GM23248 (cell line): ENCODE measurements at places on chromosomes 6 and 20. TPM values are rescaled to one million over a fixed set of nuclear protein-coding genes. Genes with fewer than 3 reads are reported as not detected.

DNA sequence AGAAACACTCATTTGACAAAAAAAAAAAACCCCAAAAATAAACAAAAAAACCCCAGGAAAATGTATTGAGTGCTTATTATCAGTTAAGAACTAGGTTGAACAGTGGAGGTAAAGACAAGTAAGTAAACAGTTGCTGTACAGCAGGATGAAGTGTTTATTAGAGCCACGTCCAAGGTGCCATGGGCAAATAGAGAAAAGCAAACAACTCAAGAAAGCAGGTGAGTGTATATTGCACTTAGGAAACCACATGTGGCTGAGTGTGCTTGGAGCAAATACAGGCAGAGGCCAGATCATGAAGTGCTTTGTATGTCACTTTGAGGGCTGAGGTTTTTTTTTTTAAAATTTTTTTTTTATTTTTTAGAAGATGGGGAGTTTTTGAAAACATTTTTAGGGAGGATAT lies 98.3 kb downstream of the MACROD2 start:
- H3K4me3 ChIP-seq, result no peak overlapping the region
- no peaks in the 10 kb centered on the region for H3K36me3 ChIP-seq
- no peak overlapping the region for H3K27ac ChIP-seq
- no peaks in the 10 kb centered on the region for H3K4me1 ChIP-seq
- H3K27me3 ChIP-seq, result no peaks in the 10 kb centered on the region

GRCh38 chr6:143619824-143620401 lies 57.9 kb upstream of the PHACTR2 start:
- no peaks in the 10 kb centered on the region for H3K36me3 ChIP-seq
- no peaks in the 10 kb centered on the region for H3K27me3 ChIP-seq
- peaks cover 18% of the 10 kb centered on the region for H3K4me1 ChIP-seq

DNA sequence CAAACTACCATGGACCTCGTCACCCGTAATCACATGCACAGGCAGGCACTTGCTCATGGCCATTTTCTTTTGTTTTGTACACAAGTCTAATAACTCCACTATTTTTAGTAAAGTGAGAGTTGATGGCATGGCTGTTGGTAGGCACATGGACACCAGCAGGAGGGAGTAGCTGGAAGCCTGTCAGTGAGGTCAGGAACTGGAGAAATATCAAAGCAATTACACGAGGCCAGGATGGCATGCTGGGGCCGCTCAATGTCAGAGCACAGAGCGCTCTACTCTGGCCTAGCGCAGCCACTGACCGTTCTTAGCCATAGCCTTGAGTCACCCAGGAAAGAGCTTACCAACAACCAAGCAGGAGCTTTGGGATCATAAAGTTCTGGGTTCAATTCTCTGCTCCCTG lies 36.1 kb upstream of the GTSF1L start:
- no peak overlapping the region for H3K27ac ChIP-seq
- H3K36me3 ChIP-seq, result no peaks in the 10 kb centered on the region
- H3K4me3 ChIP-seq, result no peak overlapping the region
- peaks cover 1% of the 10 kb centered on the region; the same call in 1 of the 2 replicates for H3K4me1 ChIP-seq
- no peak for DNase-seq
- H3K27me3 ChIP-seq, result peaks cover 15% of the 10 kb centered on the region; the same call in 1 of the 2 replicates

DNA sequence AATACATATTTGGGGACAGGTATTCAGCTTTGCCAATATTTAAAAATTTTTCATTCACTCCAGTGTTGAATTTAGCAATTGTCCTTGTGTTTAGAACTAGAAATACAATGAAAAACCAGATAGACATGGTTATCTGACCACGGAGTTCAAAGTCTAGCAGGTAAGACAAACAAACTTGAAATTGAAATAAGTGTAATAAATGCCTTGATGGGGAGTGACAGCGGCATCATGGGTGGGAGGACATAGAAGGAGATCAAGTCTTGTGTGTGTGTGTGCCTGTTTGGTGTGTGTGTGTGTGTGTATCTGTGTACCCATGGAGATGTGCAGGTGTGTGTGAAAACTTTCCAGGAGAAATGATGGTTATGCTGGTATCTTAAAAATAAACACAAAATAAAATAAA lies 750.0 kb upstream of the CITED2 start:
- no peak for DNase-seq
- H3K4me3 ChIP-seq, result no peak overlapping the region
- H3K27ac ChIP-seq, result no peak overlapping the region
- no peaks in the 10 kb centered on the region for H3K27me3 ChIP-seq
- no peaks in the 10 kb centered on the region for H3K36me3 ChIP-seq

DNA sequence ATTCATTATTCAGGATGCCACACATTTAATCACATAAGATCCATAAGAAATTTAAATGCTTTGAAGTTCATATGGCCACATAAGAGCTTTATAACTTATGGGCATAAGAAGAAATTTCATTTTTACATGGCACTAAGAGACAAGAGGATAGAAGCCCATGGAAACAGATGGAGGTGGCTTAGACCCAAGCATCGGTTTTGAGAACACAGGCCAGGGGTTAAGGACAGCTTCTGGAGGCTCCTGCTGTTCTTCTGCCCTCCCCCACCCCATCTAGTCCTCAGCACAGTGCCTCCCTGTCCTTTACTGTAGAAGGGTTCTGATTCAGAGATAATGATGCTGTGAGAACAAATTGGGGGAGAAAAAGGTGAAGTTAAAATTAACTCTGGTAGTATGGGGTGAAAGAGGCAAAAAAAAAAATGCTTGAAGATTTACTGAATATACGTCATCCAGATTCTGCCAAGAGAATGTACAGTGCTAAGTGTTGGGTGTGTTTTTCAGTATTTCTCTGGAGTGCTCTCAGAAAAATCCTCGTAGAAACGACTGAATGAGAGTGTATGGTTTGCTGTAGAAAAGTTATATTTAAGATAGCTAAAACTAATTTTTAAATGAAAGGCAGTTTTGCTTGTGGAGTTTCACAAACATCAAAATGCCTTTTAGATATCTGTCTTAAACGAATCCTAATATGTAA lies 539.7 kb downstream of the QKI start:
- H3K4me1 ChIP-seq, result peaks cover 4% of the 10 kb centered on the region; the same call in 1 of the 2 replicates
- DNase-seq, result no peak
- no peaks in the 10 kb centered on the region for H3K36me3 ChIP-seq

DNA sequence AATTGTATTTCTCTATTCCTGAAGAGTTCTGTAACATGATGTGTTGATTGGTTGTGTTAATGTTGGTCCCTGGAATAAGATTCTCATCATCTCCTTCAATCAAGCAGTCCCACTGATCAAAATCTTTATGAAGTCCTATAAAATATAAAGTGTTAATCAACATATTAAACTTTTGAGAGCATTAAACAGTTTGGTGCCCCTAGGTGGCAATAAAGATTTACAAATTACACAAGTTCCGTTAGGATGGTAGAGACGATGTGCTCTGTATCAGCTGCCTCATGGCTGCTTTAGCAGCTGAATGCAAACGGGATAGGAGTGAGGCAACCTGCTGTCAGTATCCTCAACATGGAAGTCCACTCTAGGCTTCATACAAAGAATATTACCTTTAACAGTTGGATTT lies 16.9 kb downstream of the TDRD6 start:
- H3K36me3 ChIP-seq, result no peaks in the 10 kb centered on the region
- no peak overlapping the region for H3K4me3 ChIP-seq
- H3K4me1 ChIP-seq, result no peaks in the 10 kb centered on the region
- peak; percentile 32 for DNase-seq
- H3K27ac ChIP-seq, result no peak overlapping the region

- no peak overlapping the region for H3K27ac ChIP-seq
- H3K4me3 ChIP-seq, result no peak overlapping the region
- H3K4me1 ChIP-seq, result no peaks in the 10 kb centered on the region
Observed at GRCh38 chr6:170224694-170225660, 65.9 kb downstream of the DLL1 start.

GRCh38 chr6:91020744-91021143 lies 433.9 kb upstream of the MAP3K7 start:
- H3K27me3 ChIP-seq, result no peaks in the 10 kb centered on the region
- no peak for DNase-seq
- no peak overlapping the region for H3K4me3 ChIP-seq
- no peaks in the 10 kb centered on the region for H3K36me3 ChIP-seq
- no peak overlapping the region for H3K27ac ChIP-seq

DNA sequence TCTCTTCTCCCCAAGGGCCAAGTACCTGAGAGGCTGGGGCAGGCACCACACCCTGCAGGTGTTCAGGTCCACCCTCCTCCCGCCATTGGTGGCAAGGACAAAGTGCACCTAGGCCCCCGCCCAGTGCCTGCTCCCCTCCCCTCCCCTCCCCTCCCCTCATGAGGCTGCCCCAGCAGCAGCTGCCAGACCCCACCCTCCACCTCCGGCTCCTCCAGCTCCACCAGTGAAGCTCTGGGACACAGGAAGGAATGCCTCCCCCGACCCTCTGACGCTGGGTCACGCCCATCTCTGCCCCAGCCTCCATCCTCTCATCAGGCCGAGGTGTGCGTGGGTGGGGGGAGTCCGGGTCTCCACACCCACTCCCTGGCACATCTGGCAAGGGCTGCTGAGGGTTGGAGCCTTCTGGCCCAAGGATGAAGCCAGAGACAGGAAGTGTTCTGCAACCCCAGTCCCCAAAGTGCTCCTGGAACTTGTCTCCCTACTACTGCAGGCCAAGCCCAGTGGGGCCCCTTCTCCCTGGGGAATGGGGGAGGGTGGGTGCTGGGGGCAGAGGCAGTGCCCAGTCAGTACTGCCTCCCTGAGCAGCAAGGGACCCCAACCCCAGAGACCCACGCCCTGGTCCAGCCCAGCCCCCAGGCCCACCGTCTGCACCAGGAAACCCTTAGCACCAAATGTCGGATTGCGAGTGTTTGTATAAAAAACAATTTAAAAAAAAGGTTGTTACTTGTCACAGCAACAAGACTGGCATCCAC lies 1.6 kb upstream of the UCKL1 start:
- no peaks in the 10 kb centered on the region for H3K27me3 ChIP-seq
- peak overlapping the region; percentile 72 for H3K4me3 ChIP-seq
- H3K27ac ChIP-seq, result peak overlapping the region; percentile 76
- H3K36me3 ChIP-seq, result no peaks in the 10 kb centered on the region

GRCh38 chr6:54463354-54464024 lies 155.2 kb downstream of the TINAG start:
- no peaks in the 10 kb centered on the region for H3K4me1 ChIP-seq
- no peak for DNase-seq
- H3K27ac ChIP-seq, result no peak overlapping the region
- H3K4me3 ChIP-seq, result no peak overlapping the region

- peak; percentile 7 for DNase-seq
- no peaks in the 10 kb centered on the region for H3K36me3 ChIP-seq
- H3K4me1 ChIP-seq, result no peaks in the 10 kb centered on the region
- no peaks in the 10 kb centered on the region for H3K27me3 ChIP-seq
- H3K27ac ChIP-seq, result no peak overlapping the region
Observed at GRCh38 chr6:81636930-81637568, 115.4 kb downstream of the TENT5A start.

DNA sequence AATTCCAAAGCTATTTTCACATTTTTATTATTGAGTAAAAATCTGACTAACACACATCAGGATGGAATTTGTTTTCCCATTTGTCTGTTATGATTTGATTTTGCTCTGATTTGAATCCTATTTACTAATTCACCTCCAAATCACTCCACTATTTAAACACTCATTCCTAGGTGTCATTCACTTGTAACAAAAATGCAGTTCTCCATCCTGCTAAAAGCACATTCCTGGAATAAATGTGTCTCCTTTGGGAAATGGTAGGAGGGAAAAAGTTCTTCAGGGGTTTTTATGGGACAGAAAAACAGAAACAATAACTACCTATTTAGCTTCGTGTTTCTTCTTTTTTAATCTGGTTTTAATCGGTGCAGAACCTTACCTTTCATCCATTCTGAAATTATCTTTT lies 494.1 kb upstream of the CITED2 start:
- H3K4me3 ChIP-seq, result no peak overlapping the region
- no peaks in the 10 kb centered on the region for H3K36me3 ChIP-seq
- H3K4me1 ChIP-seq, result peaks cover 12% of the 10 kb centered on the region
- no peak for DNase-seq

DNA sequence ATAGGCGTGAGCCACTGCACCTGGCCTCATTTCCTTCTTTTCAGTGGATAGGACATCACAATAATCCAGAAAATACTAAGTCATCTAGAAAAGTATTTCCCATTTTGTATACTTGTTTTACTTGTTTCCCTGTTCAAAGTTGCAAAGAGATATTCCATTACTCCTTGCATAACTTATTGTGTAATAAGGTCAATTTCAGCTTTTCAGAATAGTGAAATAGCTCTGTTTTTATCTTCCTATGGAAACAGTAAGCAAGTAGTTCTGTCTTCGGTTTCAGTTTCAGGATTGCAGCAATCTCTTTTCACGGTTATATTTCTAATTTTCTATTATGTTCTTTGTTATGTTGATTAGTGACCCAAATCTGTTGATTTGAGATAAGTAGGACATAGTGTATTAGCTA lies 6.0 kb downstream of the STX11 start:
- H3K4me3 ChIP-seq, result no peak overlapping the region
- no peaks in the 10 kb centered on the region for H3K27me3 ChIP-seq
- no peak for DNase-seq
- no peaks in the 10 kb centered on the region for H3K36me3 ChIP-seq
- H3K4me1 ChIP-seq, result peaks cover 15% of the 10 kb centered on the region

DNA sequence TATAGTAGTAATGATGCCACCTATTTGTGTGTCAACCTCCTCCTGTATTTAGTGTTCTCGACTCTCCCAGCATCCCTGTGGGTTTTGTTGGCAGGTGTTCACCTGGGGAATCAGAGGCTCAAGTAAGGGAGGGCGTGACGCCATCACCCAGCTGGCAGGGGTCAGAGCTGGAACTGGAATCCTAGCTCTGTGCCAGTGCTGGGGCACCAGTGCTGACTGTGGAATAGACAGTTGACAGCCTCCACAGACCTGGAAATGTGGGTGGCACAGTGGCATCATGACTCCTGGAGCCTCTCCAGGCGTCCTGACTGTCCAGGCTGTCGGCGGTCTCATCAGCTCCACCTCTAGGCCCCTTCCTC lies 102.8 kb downstream of the SYCP2 start:
- H3K4me1 ChIP-seq, result peaks cover 3% of the 10 kb centered on the region
- H3K36me3 ChIP-seq, result no peaks in the 10 kb centered on the region
- no peak for DNase-seq

DNA sequence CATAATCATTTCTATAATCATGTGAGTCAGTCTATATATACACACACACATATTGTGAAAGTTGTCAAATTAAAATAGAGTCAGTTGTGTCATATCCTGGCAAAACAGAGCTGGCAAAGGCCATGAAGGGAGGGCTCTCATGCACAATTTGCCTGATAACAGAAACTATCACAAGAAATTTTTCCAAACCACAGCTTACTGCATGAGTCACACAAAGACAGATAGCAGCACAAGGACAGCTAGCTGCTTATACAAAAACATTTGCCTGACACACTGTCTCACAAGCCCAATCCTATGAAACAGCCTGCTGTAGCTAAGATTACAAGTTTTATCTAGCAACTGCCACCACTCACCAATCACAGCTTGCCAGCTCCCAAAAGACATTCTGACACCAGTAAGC lies 848.5 kb upstream of the MAN1A1 start:
- H3K36me3 ChIP-seq, result no peaks in the 10 kb centered on the region
- no peak for DNase-seq
- H3K4me3 ChIP-seq, result no peak overlapping the region

Gene COL11A2
- total RNA-seq, result 0.25 and 0.32 TPM in 2 replicates

Gene MAPK13
- total RNA-seq, result 3.0 and 6.6 TPM in 2 replicates

Gene TMEM200A
- 43.3 and 47.0 TPM in 2 replicates for total RNA-seq

Gene PDE7B
- total RNA-seq, result 5.7 and 6.8 TPM in 2 replicates
